ENCODE measurements at places on chromosomes 4 and X.
A peak's percentile ranks its signal among the peaks of the same experiment; 100 is the strongest.

DNA sequence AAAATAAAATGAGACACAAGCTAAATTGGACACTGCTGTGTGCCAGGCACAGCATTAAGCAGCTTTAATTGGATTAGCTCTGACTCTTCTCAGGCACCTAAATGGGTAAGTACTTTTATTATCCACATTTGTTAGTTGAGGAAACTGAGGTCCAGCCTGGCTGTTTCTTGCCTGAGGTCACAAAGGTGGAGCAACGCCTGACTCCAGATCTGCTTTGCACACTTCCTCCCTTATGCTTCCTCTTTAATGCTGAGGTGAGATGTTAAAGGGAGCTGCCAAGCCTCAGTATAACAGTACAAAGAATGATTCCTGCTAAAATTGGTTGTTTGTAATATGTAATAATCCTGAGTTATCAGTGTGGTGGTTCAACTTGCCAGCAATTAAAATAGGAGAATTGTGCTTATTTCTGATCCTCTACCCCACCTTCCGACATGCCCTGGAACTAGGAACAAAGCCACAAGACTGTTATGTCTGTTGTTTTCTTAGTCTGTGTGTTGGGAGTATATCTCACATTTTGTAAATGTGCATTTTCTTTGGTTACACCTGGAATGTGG is 74.4 kb downstream of the AFF1 start:
- no peak for DNase-seq

GRCh38 chrX:39268207-39268606 is 466.9 kb downstream of the MID1IP1 start:
- no peak for DNase-seq

DNA sequence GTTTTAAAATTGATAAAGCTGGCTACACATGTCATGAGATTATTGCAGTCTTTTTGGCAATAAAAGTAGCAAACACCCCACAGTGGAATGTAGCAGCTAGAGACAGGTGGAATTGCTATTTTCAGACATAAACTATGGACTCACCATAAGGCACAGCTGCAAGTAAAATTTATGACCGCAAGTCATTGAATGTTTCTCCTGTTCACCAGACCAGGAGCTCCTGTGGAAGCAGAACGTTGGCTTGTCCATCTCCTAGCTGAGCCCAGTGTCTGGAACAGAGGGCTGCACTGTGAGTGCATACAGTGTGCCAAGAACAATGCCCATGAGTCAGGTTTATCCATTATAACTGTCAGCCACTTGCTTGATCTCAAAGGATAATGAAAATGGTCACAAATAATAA is 538.2 kb downstream of the INPP4B start:
- DNase-seq, result no peak

GRCh38 chr4:146175541-146176453 is at the start of gene LSM6:
Gene LSM6 (plus strand): TSS chr4:146175718. CDS start chr4:146182922, 7,204 bp downstream.
- peak; percentile 73 for DNase-seq

DNA sequence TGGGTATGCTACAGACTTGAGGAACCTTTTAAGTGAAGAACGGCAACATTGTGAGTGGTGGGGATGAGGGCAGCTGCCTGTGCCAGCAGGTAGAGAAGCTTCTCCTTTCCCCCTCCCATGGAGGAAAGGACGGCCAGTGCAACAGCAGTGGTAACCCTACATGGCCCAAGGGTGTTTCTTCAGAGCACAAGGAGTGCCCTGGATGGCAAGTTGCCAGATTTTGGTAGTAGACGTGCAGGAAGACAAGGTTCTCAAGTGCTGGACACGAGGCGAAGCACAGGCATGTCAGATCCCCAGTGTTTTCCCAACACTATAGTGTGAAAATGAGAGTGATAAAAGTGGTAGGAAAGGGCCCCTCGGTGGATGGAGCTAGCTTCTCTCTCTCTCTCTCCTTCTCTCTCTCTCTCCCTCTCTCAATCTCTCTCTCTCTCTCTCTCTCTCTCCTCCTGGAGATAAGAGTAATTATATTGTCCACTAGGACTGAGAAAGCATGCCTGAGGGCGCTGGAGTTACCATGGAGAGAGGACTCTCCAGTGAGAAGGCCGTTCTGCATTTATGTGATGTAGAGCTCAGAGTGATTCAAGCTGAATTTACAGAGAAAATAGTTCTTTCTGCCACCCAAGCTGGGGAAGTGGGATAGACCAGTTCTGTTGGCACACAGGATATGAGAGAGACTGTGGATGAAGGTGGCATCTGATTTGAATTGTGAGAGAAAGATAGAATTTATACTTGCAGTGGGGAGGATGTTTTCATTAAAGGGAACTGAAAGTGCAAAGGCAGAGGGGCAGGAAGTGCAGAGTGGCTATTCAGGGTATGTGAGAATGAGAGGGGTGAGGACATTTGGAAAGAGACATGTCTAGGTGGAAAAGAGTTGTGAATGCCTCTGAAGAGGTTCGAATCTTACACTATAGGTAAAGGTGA is 25.7 kb upstream of the TRPC3 start:
- no peak for DNase-seq

All from stimulated activated CD8-positive, alpha-beta memory T cell treated with anti-CD3 and anti-CD28 coated beads, Interleukin-15, amount 100 ng/mL, for 48 hours (primary cell).